Colonic mucosa (tissue), 4 donors: ENCODE measurements at places on chromosomes 6 and 20. TPM values are rescaled to one million over a fixed set of nuclear protein-coding genes. Genes with fewer than 3 reads are reported as not detected.

RPS18 gene
- 2,041 TPM for total RNA-seq

LAMA2 gene
- total RNA-seq = 3.6 TPM

- no peak overlapping the region for H3K4me3 ChIP-seq
- no peak overlapping the region for H3K27ac ChIP-seq
- DNase-seq = no peak
- no peaks in the 10 kb centered on the region for H3K36me3 ChIP-seq
- H3K4me1 ChIP-seq = peaks cover 3% of the 10 kb centered on the region
Observed at GRCh38 chr20:36070451-36070850, 84.1 kb upstream of the EPB41L1 start.

DNA sequence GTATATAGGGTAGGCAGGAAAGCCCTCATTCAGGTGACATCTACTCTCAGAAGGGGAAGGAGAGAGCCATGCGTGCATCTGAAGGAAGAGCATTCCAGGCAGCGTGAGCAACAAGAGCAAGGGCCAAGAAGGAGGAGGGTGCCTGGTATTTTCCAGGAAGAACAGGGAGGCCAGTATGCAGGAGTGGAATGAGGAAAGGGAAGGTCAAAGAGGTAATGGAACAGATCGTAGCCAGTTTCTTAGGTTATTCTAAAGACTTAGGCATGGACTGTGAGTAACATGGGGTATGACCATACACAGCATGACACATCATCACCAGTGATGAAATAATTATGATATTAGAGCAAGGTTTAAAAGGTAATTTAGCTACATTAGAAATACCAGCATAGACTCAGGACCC, 24.1 kb downstream of the ALDH8A1 start:
- DNase-seq = no peak
- H3K27me3 ChIP-seq = no peaks in the 10 kb centered on the region
- H3K4me3 ChIP-seq = no peak overlapping the region
- no peaks in the 10 kb centered on the region for H3K4me1 ChIP-seq
- no peaks in the 10 kb centered on the region for H3K36me3 ChIP-seq
- no peak overlapping the region for H3K27ac ChIP-seq
